ENCODE measurements at places on chromosomes 1 and 21.

DNA sequence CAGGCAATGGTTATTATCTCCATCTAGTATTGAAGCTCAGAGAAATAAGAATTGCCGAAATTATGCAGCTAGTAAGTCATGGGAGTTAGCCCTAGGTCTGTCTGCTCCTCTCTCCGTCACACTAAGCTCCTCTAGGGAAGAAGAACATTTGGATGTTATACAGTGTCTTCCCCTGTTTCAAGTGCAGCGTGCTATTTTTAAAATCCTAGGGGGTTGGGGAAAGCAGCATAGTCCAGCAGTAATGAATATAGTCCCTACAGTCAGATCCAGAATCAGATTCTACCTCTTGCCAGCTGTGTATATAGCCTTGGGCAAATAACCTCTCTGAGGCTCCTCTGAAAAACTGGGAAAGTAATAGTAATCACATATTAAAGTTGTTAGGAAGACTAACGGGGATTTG lies 44.5 kb upstream of the OSBPL9 start:
- DNase-seq: no peak

DNA sequence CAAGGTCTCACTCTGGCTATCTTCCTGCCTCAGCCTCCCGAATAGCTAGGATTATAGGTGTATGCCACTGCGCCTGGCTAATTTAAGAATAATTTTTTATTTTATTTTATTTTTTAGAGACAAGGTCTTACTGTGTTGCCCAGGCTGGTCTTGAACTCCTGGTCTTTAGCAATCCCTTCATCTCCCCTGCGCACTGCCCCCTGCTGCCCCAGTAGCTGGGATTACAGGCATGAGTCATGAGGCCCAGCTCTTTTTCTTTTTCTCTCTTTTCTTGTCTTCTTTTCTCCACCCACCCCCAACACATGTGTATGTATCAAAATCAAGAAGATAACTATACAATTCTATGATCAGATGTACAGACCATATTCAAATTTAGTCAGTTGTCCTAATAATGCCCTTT lies 87.2 kb downstream of the PEX14 start:
- no peak for DNase-seq

DNA sequence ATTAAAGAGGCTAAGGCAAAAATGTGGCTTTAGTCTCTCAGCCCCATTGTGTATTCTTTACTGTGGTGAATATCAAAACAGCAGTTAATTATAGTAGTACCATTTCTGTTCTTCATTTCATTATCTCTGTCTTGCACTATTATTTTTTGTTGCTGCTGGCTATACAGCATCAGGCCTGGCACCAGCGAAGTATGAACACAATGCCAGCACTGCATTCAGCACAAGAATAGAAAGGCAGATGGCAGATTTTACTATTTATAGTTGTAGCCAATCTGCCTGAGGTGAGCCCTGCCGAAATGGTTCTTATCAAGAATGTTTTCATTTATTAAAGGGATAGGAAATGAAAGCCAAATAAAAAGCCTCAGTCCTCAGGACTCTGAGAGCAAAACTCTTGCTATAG lies 72.1 kb downstream of the GPR52 start:
- no peak for DNase-seq

DNA sequence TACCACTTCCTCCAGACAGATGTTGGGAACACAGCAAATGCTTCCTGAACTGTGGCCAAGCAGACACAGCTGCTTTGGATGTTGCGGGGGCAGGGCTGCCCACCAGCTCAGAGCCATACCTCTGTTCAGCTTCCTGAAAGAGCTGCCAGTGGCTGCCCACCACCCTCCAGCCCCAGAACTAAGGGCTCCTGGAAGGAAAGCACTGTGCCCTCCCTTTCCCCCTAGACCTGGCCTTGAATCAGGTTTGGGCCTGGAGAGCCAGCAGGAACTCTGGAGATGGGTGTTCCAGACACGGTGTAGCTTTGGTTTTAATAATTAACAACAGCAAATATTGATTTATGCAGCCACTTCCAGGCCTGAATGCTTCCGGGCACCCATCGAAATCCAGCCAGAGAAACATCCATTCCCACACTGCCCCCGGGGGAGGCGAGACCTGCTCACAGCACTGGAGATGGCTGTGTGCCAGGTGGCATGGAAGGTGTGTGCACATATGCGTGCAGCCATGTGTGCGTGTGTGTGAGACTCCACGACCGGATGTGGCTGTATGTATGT lies 45.7 kb downstream of the RAP1GAP start:
- DNase-seq: no peak

DNA sequence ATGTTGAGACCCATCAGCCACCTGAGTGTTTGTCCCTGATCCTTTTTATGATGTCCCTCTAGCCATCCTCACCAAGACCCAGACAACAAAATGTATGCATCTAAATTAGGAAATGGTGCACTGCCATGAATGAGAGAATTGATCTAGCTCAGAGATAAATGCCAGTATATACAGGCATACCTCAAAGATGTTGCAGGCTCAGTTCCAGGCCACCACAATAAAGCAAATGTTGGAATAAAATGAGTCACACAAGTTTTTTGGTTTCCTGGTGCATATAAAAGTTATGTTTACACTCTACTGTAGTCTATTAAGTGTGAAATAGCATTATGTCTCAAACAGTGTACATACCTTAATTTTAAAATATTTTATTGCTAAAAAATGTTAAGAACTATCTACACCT lies 63.9 kb downstream of the CHIA start:
- DNase-seq: no peak

- DNase-seq: no peak
These were observed 122.8 kb upstream of the IVNS1ABP start for GRCh38 chr1:185439727-185440415.

DNA sequence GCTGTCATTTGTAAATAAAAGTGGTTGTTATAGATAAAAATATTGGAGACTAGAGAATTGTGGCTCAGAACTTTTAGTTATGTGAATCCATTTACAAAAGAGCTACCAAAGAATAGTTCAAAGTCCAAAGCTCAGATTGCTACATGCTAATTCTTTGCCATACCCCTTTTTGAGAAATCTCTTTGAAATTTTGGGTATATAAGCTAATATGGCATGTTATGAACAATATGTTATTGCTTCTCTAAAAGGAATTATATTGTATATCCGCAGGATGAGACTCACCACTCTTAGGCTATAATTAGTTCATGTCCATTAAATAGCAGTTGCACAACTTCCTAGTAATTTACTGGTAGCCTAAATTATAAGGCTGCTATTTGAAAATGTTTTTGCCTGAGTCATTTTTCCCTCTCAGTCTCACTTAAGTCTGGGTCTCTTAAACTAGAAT lies 178.0 kb downstream of the ZNF281 start:
- no peak for DNase-seq
